ENCODE measurements at places on chromosomes 4 and X.

- DNase-seq = no peak
Observed at GRCh38 chr4:177907736-177908424, 465.6 kb upstream of the AGA start.

DNA sequence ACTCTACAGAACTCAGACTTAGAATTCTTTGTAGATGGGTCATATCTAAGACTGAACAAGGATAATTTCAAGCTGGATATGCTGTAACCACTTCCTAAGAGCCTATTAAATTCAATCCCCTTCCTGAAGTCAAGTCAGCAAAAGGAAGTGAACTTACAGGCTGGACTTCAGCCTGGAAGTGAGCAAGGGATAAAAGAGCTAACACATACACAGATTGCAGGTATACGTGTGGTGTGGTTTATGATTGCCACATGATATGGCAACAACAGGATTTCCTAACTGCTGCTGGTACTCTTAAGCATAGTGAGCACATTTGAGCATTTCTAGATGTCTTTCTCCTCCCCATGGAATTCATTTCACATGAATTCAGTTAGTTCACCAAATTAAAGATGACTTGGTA lies 38.2 kb upstream of the UXT start:
- no peak for DNase-seq

DNA sequence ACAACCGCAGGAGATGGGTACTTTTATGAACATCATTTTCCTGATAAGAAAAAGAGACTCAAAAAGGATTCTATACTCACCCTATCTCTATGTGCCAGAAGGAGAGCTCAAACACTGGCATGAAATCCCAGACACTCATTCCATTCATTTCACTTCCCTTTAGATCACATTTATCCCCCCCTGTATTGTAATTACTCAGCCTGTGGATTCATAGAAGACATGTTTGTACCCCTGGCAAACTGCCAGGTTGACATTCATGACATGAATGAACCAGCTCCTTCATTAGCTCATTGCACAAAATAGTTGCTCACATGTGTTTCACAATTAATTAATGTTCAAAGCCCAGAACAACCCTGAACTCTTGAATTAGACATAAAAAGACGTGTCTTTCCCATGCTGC lies 4.9 kb downstream of the SMR3A start:
- DNase-seq = no peak

- DNase-seq = no peak
Observed at GRCh38 chrX:153635788-153636668, 11.0 kb upstream of the DUSP9 start.

GRCh38 chr4:3659131-3659530 lies 107.1 kb upstream of the ADRA2C start:
- no peak for DNase-seq

GRCh38 chr4:38292529-38292928 lies 332.3 kb downstream of the PTTG2 start:
- no peak for DNase-seq

DNA sequence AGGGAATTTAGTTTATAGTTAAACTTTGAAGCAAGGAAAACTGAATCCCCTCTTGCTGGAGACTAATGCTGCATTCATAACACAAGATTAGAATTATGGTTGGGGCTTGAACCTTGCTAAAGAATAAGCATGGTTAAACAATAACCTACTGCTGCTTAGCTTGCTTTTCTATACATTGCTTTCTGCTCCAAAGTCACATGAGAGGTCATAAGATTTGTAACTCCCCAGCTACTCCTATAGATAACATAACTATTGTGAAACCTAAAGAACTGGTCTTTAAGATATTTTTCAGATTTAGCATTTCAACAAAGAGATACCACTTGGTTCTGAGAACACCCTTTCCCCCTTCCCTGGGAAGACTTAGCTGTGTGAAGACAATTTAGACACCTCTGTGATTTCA lies 17.1 kb upstream of the HADH start:
- no peak for DNase-seq

- peak; percentile 64 for DNase-seq
Observed at GRCh38 chr4:87017580-87018342, 83.0 kb downstream of the AFF1 start.

DNA sequence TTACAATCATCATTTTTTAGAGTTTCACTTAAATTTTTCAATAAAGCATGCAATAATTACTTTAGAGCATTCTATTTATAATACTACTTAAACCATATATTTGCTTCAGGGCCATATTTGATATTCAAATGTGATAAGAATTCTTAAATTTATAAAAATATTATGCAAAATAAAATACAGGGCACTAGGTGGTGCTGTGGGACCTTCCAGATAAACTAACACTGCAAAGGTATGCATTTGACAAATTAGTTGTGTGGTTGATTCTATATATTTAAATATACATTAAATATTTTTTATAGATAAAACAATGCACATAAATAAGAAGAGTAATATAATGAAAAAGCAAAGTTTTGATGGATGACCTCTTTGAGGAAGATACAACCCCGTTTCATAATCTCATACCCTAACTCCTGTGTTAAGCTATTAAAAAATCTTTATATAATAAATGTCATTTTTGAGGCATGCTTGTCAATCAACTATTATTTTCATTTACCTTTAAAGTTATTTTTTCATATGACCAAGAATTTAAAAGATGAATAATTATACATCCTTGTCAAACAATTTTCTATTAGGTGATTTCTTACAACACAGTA lies 128.4 kb downstream of the REELD1 start:
- DNase-seq = no peak

- DNase-seq = no peak
Observed at GRCh38 chr4:112673686-112674085, 36.7 kb downstream of the LARP7 start.

DNA sequence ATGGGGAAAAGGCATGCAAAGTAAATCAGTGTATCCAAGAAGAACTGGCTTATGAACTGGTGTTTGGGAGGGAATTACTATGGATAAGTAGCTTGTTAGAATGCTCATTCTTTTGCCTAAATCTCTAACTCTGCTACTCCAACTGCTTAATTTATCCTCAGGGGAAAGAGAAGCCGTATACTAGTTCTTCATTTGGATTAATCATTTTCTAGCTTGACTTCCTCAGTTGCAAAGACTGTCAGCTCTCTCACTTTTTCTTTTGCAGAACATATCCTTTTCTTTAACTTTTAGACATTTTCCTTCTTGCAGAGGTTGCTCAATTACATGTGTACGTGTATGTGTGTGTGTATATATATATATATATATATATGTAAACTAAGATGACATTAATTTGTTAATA lies 21.9 kb downstream of the GPRIN3 start:
- no peak for DNase-seq

GRCh38 chr4:15958562-15958961 lies 4.4 kb downstream of the FGFBP2 start:
- no peak for DNase-seq

GRCh38 chr4:33061727-33062126 lies 2341.6 kb downstream of the PCDH7 start:
- no peak for DNase-seq

GRCh38 chrX:151596282-151596681 lies 32.8 kb downstream of the PASD1 start:
- DNase-seq = no peak

GRCh38 chr4:118280501-118281218 lies 72.1 kb downstream of the PRSS12 start:
- DNase-seq = peak; percentile 52

- no peak for DNase-seq
Observed at GRCh38 chrX:120790552-120790951, 85.1 kb downstream of the CT47B1 start.

GRCh38 chr4:180394312-180394711 lies 1848.9 kb upstream of the TENM3 start:
- DNase-seq = no peak

DNA sequence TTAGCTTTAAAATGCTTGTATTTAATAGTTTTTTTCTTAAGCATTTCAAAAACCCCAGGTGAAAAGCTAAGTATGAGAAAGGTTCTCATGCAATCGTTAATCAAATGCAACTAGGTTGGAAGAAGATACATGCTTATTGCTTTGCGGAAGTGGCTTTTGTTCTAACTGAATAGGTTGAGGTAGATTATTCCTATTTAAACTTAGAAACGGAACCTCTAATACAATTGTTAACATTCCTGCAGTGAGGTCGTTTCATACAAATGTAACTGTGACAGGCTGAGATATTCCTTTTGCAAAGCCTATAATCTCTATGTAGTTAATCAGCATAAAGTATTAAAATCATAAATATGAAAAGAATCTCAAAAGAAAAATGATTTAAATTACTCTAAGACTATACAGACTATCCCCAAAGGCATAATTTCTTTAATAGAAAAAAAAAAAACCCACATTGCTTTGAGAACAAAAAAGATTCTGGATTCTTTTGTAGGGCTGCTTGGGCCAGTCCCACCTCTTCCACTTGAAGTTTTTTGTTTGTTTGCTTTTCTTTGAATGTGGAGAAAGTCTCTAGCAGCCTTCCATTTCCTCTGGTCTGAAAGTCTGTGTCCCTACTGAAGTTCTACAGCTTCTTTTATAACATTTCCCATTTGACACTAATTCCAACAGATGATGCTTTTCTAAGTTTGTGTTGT lies 25.6 kb upstream of the SORBS2 start:
- DNase-seq = no peak

DNA sequence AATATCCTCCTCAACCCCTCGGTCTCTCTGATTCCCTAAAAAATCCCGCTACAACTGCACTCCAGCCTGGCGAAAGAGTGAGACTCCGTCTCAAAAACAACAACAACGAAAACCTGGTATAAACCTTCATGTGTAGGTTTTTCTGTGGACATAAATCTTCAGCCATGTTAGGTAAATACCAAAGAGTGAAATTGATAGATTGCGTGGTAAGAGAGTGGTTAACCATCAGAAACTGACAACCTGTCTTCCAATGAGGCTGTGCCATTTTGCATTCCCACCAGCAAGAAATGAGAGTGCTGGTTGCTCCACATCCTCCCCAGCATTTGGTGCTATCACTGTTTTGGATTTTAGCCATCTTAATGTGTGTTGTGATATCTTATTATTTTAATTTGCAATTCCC lies 10.9 kb downstream of the TBC1D19 start:
- no peak for DNase-seq

- peak; percentile 61 for DNase-seq
Observed at GRCh38 chr4:87843936-87844335, 11.2 kb downstream of the MEPE start.

- DNase-seq = no peak
Observed at GRCh38 chrX:70636218-70636617, 191.6 kb downstream of the DLG3 start.

All from AG09309 (cell line).